GM23248 (cell line): ENCODE measurements at places on chromosomes 1 and 21.

DNA sequence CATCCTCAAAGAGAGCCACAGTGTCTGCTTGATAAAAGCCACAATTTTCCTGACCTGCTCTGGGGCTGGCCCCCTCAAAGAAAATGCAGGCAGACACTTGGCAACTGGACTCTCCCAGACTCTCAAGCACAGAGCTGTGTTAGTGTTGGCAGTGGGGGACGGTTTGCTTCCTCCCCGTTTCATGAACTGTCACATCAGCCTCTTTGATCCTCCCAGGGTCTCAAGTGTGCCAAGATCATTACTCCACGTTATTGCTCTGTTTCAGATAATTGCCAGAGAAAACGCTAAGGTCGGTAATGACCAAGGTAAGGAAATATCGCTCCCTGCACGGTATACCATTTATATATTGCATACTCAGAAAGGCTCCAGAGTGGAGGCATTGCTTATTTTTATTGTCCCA is 138.8 kb downstream of the NTMT2 start:
- DNase-seq, result no peak

DNA sequence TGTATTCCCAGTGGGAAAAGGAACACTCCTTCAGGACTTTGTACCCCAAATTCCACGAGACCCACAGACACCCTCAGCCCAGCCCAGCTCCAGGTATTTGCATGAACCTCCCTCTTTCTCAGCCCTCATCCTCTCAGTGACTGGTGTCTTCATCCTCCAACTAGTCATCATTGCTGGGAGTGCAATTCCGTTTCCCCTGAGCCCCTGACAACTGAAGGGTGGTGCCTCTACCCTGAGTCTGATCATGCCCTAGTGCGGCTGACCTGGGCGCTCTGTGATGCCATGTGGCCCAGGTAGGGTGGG is 3.8 kb upstream of the ZNF692 start:
- no peak for DNase-seq

- DNase-seq, result peak; percentile 85
These were observed 54.9 kb downstream of the CAPZB start for GRCh38 chr1:19430121-19431068.

DNA sequence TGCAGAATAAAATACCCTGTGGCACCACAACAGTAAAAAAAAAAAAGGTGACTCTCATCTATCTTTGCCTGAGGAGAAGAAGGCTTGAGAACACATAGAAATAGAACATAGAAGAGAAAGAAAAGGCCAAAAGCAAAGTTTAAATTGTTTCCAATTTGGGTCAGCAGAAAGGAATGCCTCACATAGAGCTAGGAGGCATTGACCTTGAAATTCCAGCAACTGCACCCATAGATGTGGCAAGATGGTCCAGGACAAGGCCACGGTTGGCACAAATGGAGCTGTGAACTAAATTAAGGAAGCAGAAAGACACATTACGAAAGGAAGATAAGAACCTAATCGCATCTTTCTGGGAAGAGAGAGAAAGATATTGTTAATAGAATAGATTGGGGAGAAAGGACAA is 588.3 kb downstream of the LMO4 start:
- DNase-seq, result peak; percentile 38

DNA sequence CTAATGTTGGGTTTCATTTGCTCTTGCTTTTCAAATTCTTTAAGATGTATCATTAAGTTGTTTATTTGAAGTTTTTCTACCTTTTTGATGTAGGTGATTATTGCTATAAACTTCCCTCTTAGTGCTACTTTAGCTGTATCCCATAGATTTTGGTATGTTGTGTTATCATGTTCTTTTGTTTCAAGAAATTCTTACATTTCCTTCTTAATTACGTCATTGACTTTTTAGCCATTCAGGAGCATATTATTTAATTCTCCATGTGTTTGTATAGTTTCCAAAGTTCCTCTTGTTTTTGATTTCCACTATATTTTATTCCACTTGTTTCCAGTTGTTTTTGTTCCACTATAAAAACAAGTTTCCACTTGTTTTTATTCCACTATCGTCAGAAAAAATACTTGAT is 15.0 kb downstream of the GPR88 start:
- no peak for DNase-seq

- no peak for DNase-seq
These were observed 107.7 kb upstream of the LMO4 start for GRCh38 chr1:87220993-87221392.

GRCh38 chr1:37807555-37808368 is at the start of the genes C1orf122 and YRDC:
TSS of gene C1orf122 (plus strand) at chr1:37807790. CDS start at chr1:37808405, 615 bp downstream.
TSS of gene YRDC (minus strand) at chr1:37808208. CDS start at chr1:37808180, 28 bp downstream.
- DNase-seq, result peak; percentile 98

- DNase-seq, result no peak
These were observed 148.4 kb downstream of the PSMG1 start for GRCh38 chr21:39034590-39035536.

- peak; percentile 51 for DNase-seq
These were observed 71.4 kb downstream of the CC2D1B start for GRCh38 chr1:52294580-52294979.

DNA sequence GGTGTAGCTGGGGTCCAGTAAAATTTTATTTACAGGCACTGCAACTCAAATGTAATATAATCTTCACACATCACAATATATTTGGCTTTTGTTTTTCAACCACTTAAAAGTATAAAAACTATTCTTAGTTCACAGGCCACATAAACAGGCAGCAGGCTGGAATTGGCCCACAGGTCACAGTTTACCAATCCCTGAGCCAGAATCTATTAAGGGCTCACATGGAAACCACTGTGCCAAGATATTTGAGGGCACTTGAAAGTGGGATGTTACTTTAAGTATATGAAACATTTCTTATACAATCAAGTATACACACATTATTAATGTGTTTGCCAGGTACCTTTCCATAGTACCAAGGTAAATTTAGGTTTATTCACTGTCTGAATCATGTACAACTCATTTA is 71.9 kb upstream of the PRDX6 start:
- DNase-seq, result no peak

GRCh38 chr1:229146647-229147046 is 124.3 kb upstream of the RAB4A start:
- no peak for DNase-seq

DNA sequence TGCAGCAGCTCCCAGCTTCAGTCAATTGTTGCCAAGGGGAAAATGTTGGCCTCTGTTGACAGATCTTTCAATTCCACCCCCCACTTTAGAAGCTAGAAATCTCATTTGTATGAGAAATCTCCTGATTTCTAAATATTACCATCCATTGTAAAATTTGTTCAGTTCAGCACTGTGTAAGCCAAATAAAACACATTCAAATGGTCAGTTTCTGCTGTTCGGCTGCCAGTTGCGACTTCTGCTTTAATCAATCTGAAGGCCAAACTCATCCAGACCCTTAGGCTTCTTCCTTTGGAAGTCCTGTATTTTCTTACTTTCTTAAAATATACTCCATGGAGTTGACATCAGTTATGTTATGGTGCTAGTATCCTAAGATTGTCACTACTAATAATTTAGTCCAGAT is 281.2 kb upstream of the ZRANB2 start:
- DNase-seq, result no peak

DNA sequence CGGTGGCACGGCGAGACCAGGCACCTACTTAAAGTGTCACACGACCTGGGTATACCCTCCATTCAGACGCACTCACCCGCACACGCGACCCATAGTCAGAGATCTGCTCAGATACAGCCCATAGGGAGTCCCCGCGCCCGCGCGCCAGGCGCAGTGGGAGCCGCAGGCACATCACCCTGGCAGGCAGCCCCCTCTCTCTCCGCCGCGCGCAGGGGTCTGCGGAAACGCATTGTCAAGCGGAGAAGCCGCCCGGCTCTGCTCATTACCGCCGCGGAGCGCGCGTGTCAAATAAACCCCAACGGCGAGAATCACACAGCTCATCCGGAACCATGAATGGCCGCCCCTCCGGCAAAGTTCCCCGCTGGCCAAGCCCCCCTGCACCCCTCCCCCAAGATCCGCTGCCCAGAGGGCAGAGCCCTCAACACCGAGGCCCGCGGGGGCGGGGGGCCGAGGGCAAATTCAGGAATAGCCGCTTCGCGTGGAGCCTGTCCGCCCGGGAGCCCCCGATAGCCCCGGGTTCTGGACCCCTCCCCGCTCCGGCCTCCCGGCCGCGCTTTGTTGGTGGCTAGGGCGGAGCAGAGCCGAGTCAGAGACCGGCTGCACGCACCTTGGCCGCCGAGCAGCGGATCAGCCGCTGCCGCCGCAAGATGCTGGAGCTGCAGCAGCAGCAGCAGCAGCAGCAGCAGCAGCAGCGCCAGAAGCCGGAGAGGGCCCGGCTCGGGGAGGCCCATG is 522 bp downstream of the LRP8 start:
- DNase-seq, result peak; percentile 65

DNA sequence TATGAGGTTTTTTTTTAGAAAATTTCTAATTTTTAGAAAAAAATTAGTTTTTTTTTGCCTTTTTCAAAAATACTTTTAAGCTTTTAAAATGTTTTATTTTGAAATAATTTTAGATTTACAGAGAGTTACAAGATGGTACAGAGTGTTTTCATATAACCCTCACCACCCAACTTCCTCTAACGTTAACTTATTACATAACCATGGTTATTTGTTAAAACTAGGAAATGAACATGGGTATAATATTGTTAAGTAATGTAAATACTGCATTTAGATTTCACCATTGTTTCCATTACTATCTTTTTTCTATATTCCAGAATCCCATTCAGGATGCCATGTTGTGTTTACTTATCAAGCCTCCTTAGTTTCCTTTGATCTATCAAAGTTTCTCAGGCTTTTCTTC is 45.2 kb upstream of the ST6GALNAC3 start:
- no peak for DNase-seq

- no peak for DNase-seq
These were observed 94.0 kb downstream of the DMRTB1 start for GRCh38 chr1:53552981-53553733.

- DNase-seq, result peak; percentile 98
These were observed 8.0 kb upstream of the PKP1 start for GRCh38 chr1:201275253-201275666.

- DNase-seq, result no peak
These were observed 394.1 kb downstream of the PBX1 start for GRCh38 chr1:164953098-164953497.

- DNase-seq, result no peak
These were observed 16.5 kb upstream of the EPHB2 start for GRCh38 chr1:22694172-22694571.

DNA sequence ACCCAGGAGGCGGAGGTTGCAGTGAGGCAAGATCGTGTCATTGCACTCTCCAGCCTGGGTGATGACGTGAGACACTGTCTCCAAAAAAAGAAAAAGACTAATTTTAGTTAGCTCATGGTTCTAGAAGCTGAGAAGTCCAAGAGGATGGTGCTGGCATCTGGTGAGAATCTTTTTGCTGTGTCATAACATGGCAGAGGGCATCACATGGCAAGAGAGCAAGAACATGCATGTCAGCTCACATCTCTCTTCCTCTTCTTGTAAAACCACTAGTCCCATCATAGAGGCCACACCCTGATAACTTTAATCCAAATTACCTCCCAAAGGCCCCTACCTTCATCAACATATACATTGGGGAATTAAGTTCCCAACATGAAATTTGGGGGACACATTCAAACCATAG is 13.8 kb upstream of the CNN3 start:
- DNase-seq, result no peak

- DNase-seq, result no peak
These were observed 4.8 kb downstream of the ZNF672 start for GRCh38 chr1:248842781-248843331.

DNA sequence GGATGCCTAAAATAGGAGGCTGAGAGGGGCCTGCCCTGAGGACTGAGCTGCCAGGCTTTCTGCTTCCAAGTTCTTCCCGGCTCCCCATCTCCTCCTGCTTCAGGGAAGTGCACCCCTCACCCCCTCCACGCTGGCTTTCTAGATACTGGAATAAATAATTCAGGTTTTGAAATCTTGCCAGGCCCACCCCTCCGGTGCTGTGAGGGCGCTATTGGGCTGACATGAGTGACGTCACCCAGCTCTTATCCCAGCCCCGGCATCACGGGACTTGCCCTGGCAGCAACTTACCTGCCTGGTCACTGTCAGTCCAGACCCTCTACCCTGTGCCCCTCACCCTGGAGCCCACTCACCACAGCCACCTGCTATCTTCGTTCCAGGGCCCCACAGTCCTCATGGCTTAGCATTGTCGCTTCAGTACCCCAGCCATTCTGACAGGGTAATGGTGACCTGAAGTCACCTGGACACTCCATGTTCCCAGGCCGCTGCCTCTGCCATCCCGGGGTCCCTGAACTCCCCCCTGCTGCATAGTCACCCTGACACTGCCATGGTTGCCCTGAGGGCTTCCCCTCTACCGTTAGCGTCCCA is 819 bp upstream of the GPR3 start:
- DNase-seq, result peak; percentile 78

DNA sequence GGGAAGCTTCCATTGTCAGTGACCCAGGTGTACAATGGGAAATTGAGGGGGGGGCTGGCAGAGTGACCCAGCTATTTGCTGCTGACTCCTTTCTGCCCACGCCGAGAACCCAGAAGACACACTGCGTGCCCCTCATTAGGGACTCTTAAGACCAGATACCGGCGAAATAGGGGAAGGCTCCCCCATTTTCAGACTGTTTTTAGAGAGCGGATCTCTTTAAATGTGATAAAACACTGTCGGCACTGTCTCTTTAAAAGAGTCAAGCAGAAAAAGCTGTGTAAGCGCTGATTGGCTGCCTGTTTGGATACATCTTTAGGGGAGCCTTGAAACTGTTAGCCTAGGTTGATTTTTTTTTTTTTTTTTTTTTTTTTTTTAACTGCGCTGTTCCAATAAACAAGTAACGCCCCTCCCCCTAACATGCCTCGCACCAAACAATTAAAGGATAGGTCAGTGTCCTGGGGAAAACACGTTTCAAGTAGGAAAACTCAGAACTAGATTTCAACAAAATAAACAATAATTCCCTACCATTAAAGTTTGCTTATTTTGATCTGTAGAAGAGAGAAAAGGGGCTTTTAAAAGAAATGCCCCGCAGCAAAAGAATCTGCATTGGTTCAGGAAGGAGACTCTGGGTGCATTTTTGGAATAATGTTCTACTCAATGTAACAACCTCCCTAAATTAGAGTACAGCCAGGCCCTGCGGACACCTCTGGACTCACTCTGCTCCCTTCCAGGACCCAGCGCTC is 1.4 kb upstream of the SSBP3 start:
- DNase-seq, result peak; percentile 98

DNA sequence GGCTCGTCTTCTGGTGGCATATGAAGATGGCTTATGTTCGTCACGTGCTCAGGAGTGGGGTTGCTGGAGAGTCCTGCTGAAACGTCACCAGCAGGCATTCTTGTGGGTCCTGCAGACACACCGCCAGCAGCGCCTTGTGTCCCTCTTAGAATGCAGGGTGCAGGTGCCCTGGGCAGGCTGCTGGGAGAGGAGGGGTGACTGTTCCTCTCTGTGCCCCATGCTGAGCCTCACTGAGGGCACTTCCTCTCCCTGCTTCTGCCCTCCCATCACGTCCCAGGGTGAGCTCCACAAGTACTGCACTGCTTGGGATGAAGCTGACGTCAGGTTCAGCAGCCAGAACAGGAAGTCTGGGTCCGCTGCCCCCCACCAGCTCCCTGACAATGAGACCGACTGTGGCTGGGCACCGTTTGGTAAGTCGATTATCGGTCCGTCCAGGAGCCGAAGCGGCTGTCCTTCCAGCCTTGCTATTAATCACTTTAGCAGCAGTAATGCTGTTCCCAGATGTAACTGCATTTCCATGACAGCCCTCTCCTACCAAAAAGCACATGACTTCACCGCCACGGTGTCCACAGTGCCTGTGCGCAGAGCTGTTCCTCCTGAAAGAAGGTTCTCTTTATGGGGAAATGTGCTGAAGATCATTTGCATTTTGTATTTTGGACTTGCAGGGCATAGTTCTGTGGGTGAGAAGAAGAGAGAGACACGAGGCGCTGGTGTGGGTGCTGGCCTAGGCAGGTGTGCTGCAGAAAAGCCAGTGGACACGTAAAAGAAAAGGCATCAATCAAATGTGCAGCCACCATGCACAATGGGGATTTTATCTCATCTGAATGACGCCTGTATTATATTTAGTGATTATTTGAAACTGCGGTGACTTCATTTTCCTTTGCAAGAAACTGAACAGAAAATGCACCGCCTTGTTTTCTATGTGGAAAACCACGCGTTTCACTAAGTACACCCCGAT is 21.0 kb downstream of the SLC37A1 start:
- DNase-seq, result no peak
